ENCODE measurements at places on chromosomes 4 and X. TPM values are rescaled to one million over a fixed set of nuclear protein-coding genes. Genes with fewer than 3 reads are reported as not detected.

VCX gene
- not detected for total RNA-seq

IL2 gene
- not detected for total RNA-seq

PCDH7 gene
- total RNA-seq: 18.0 TPM

HPGDS gene
- 1.7 TPM for total RNA-seq

NKRF gene
- 8.9 TPM for total RNA-seq

DNA sequence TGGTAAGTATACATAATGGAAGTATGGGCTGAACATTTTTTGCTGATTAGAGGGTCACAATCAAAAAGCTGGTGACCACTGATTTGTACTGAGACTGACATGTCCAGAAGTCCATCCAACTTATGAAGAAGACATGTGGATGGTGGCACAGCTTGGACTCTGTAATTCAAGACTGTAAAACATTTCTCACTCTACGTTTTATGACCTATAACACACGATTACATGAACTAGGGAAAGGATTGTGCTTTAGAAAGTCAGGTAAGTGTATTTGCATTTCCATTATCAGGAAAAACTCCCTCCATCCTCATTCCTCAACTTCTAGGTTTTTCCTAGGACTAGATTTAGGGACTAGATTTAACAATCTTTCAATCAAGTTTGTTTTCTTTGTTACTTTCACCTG is 30.5 kb upstream of the OCIAD2 start:
- no peak overlapping the region for H3K27ac ChIP-seq
- no peaks in the 10 kb centered on the region for H3K36me3 ChIP-seq
- no peak overlapping the region for H3K4me3 ChIP-seq
- no peaks in the 10 kb centered on the region for H3K4me1 ChIP-seq
- no peaks in the 10 kb centered on the region for H3K27me3 ChIP-seq

DNA sequence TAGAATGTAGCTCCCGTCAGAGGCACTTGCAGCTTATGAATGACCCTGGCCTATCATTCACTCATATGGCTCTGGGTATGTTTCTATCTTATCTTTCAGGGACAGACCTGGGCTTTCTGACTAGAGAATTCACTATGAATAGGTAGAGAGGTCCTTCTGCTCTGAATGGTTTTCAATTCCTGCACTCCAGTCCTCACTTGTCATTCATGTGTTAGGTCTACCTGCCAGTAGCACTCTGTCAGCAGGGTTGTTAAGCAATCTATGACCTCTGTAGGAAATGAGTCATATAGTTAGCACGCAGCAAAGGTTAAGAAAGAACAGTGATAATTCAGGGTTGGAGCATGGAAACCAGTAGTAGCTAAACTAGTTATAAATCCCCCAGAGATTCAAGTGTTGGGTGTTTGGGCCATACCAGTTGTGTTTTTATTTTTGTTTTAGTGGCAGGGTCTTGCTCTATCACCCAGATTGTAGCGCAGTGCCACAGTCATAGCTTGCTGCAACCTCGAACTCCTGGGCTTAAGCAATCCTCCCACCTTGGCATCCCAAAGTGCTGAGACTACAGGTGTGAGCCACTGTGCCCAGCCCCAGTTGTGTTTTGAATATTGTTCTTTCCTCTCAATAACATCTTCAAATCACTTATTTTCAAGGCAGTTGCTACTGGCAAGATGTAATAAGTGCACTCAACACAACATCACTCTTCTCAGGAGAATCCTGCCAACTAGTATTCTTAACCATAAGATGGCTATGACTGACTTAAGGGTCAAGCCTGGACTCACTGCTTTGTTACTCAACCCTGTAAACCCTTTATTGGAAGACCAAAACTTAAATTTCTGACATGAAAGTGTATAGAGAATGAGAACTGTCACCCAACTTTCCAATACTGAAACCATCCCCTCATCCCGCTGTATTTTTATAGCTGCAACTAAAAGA is 25.1 kb downstream of the ARL13A start:
- H3K36me3 ChIP-seq: no peaks in the 10 kb centered on the region
- DNase-seq: no peak
- H3K4me3 ChIP-seq: no peak overlapping the region

DNA sequence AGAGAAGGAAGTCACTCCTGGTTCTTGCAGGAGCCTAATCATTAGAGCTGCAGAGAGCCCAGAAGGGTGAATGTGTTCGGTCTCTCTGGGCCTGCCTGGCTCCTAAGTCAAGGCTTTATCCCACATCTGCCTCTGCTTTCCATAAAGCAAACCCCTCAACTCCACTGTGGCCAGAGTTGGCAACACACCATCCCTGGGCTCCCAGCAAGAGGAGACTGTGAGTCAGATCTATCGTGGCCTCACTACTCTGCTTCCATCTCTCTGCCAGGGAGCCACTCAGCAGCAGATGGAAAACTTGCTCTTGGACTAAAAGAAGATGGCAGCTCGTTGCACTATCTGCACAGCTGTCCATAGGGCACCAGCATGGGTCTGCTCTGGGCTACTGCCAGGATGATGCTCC is 348.2 kb downstream of the FBXW7 start:
- no peak overlapping the region for H3K4me3 ChIP-seq
- no peak overlapping the region for H3K27ac ChIP-seq
- no peaks in the 10 kb centered on the region for H3K36me3 ChIP-seq
- no peak for DNase-seq
- no peaks in the 10 kb centered on the region for H3K27me3 ChIP-seq

DNA sequence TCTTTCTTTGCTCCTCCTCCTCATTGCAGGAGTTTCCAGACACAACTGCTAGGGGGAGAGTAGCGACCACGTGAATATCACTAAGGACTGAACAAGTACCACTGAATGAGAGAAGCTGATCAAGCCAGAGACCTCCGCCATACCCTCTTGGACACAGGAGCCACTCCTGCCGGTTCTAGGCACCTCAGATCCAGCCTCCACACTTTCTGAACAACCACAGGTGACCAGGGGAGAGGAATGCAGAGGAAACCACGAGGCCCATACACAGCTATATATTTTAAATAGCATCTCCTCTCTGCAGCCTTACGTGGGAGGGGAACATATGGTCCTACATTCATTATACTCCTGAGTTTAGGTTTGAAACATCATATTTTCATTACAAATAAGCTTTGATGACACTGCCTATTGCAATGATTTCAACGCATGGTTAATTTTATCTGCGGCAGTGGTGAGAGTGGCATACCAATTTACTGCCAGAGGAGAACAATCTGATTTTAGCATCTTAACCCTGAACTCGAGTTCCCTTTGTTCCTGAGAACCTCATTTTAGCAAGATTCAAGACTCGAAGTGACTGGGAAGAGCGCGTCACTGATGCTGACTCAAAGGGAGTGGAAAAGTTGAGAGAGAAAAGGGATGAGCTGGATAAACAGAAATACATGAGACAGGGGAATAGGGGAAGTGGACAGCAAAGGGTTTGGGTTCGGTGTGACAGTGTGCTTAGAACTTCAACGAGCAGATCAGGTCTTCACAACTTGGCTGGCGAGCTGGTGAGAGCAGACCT is 231.7 kb upstream of the PPARGC1A start:
- no peak for DNase-seq
- H3K27me3 ChIP-seq: no peaks in the 10 kb centered on the region
- H3K27ac ChIP-seq: no peak overlapping the region
- H3K4me3 ChIP-seq: no peak overlapping the region
- no peaks in the 10 kb centered on the region for H3K4me1 ChIP-seq
- no peaks in the 10 kb centered on the region for H3K36me3 ChIP-seq

DNA sequence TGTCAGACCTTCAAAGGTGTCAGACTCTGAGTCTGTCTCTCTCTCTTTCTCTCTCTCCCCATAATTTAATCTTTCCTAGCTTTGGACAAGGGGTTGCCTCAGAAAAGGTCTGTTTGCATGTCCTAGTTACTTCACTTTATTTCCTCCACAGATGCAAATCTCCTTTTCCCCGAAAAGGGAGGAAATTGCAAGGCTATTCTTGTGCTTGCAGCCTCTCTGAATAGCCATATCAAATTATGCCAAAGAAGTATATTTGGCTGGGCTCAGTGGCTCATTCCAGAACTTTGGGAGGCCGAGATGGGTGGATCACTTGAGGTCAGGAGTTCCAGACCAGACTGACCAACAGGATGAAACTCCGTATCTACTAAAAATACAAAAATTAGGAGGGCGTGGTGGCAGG is 145.6 kb upstream of the GATB start:
- no peaks in the 10 kb centered on the region for H3K36me3 ChIP-seq
- no peak overlapping the region for H3K4me3 ChIP-seq
- no peak for DNase-seq
- no peaks in the 10 kb centered on the region for H3K27me3 ChIP-seq
- H3K4me1 ChIP-seq: no peaks in the 10 kb centered on the region
- no peak overlapping the region for H3K27ac ChIP-seq

- no peaks in the 10 kb centered on the region for H3K4me1 ChIP-seq
- H3K4me3 ChIP-seq: no peak overlapping the region
- DNase-seq: no peak
- no peaks in the 10 kb centered on the region for H3K36me3 ChIP-seq
Observed at GRCh38 chr4:96183611-96184010, 343.7 kb downstream of the PDHA2 start.

GRCh38 chr4:89203902-89204301 is 92.6 kb downstream of the TIGD2 start:
- no peak for DNase-seq
- no peaks in the 10 kb centered on the region for H3K4me1 ChIP-seq
- no peak overlapping the region for H3K4me3 ChIP-seq
- H3K27ac ChIP-seq: no peak overlapping the region
- no peaks in the 10 kb centered on the region for H3K36me3 ChIP-seq

GRCh38 chr4:79472693-79473438 is 64.8 kb upstream of the GK2 start:
- H3K4me3 ChIP-seq: no peak overlapping the region
- no peak for DNase-seq
- H3K27me3 ChIP-seq: no peaks in the 10 kb centered on the region
- H3K27ac ChIP-seq: no peak overlapping the region
- no peaks in the 10 kb centered on the region for H3K4me1 ChIP-seq
